ENCODE measurements at places on chromosomes 2 and 18. TPM values are rescaled to one million over a fixed set of nuclear protein-coding genes. Genes with fewer than 3 reads are reported as not detected.

GRCh38 chr18:901761-902160 lies 2.9 kb upstream of the ADCYAP1 start:
- no peak for DNase-seq

- no peak for DNase-seq
Measured at GRCh38 chr2:15858466-15858865, 81.9 kb upstream of the MYCN start.

DNA sequence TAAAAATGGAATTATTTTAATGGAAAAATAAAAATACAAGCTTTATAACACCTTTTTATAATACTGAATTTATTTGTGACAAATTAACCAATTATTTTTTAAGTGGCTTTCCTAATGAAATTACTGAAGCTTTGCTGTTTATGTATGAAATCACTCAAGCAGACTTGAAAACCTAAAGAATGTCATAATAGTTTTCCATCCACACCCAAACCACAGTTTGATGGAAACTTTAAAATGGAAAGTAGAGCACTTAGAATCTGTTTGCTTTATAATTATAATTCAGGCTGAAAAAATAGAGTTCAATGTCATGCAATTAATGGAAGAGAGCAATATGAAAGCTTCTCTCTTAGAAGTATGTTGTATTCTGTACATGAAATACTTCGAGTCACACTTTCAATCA lies 31.6 kb upstream of the WDR75 start:
- no peak for DNase-seq

DNA sequence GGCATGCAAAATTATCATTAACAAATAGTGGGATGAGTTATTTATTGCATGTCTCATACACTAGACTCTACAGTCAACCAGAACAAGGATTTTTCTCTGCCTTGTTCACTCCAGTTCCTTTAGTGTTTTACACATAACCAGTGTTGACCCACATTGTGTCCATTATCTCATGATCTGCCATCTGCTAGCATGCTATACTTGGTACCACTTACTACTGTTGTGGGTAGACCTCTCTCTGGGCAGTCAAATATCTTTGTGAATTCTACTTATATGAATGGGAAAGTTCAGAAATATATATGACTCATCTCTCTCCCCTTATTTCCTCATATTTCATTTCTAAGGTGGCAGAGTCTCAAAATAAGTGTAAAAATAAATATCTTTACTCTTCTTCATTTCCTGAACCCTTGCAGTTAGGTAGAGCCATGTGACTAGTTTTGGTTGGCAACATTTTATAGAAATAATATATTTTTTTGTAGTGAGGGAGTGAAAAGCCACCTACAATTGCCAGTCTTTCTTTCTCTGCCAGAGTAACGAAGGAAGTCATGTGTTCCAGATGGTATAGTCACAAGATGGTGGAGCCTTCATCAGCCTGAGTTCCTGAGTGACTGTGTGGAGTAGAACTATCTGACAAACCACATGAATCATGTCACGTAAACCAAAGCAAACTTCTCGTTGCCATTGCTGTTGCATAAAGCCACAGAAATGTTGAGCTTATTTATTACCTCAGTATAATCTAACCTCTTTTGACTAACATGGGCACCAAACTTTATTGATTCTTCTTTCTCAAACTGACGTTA lies 704.0 kb downstream of the RNF144A start:
- DNase-seq: no peak

- DNase-seq: no peak
Measured at GRCh38 chr2:6893876-6894482, 16.4 kb downstream of the RSAD2 start.

- DNase-seq: no peak
Measured at GRCh38 chr18:67318651-67319050, 197.9 kb downstream of the DSEL start.

The GATA6 gene
- 12.1 TPM for total RNA-seq

DNA sequence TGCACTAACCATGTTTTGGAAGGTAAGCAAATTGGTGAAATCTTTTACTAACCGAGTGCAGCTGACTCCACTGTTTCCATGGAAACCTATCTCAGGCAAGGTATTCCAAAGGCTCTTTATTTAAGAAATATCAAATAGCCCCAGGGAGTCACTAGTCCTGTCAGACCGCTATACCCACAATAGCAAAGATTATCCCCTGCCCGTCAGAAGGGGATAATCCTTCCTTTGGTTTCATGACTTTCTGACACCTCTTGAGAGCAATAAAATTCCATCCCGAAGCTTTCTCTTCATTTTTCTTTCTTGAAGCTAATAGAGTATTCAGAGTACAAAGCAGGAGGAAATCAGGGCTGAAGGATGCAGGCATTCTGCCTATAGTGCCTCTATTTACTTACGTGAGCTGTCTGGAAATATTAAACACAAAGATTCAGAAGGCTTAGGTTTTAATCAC lies 34.7 kb upstream of the MAP2 start:
- no peak for DNase-seq

The ADD2 gene
- total RNA-seq: 4.8 TPM

The SLC4A5 gene
- 3.0 TPM for total RNA-seq

DNA sequence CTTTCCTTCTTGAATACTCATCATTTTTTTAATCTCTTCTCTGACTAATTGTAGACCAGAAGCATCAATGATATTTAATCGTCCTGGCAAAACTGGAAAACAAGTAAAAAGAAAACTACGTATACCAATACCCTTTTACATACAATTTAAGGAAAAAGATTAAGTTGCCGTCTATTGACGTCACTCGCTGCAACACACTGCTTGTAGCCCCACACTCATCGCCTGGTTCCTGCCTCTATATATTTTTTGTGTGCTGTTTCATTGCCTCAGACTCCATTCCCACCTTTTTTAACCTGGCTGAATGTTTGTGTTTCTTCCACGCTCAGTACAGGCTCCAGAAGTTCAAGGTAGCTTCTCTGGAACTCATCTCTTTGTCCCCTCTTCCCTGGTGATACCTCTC lies 536.2 kb downstream of the METTL4 start:
- no peak for DNase-seq

The G6PC2 gene
- total RNA-seq: not detected

- DNase-seq: no peak
Measured at GRCh38 chr2:13193900-13194299, 477.2 kb downstream of the TRIB2 start.

DNA sequence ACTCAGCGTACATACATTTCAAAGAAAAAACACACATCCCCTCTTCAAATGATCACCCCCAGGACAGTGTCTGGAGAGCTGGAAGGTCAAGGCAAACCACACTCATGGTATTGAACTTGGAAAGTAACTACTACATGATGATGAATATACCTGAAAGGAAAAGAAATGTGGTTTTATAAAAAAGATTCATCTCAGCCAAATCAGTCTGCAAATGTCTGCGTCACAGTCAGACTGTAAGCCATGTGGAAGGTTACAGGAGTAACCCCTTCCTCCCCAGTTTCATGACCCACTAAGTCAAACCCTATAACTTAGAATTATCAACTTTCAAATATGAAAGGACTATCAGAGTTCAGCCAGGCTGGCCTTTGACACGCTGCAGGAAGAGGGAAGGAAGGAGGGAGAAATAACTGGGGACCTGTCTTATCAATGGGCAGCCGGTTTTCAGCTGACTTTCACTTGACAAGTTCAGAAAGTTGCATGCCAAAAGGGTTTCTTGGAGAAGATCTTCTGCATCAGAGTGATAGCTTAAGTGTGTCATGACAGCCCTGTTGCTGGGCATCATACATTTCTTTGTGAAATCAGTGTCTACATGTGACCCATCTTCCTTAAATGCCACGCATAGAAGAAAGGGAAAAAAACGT lies 7.0 kb upstream of the BMP10 start:
- no peak for DNase-seq

DNA sequence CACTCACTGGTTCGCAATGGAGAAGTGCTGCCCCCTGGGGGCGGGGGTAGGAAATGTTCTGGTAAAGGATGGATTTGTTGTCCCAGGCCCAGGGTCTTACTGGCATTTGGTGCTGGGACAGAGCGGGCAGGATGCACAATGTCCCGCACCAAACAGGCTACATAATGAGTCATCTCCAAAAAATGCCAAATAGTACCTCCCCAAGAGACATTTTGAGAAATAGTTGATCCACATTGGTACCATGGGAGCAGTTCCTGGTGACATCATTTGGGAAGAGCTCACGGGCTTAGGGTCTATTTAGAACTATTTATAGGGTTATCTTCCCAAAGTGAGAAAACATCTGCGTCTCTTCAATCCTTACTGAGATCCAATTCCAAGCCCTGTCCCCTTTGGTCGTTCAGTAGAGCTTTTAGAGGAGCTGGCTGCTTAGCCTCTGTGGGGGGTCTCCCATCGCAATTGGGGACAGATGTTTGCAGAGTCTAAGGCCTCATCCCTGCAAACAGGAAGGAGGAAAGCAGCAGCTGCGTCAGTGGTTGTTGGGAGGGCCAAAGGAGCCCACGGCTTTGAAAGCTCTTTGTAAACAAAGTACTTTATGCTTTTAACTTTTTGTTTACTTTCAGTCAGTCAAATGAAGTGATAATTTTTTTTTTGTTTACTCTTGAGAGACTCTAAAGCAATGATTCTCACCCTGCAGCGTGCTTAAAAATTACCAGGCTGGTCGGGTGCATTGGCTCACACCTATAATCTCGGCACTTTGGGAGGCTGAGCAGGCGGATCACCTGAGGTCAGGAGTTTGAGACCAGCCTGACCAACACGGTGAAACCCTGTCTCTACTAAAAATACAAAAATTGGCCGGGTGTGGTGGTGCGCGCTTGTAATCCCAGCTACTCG lies 49.3 kb downstream of the GREB1 start:
- DNase-seq: peak; percentile 39

- DNase-seq: no peak
Measured at GRCh38 chr2:53504507-53504906, 263.1 kb upstream of the CHAC2 start.

DNA sequence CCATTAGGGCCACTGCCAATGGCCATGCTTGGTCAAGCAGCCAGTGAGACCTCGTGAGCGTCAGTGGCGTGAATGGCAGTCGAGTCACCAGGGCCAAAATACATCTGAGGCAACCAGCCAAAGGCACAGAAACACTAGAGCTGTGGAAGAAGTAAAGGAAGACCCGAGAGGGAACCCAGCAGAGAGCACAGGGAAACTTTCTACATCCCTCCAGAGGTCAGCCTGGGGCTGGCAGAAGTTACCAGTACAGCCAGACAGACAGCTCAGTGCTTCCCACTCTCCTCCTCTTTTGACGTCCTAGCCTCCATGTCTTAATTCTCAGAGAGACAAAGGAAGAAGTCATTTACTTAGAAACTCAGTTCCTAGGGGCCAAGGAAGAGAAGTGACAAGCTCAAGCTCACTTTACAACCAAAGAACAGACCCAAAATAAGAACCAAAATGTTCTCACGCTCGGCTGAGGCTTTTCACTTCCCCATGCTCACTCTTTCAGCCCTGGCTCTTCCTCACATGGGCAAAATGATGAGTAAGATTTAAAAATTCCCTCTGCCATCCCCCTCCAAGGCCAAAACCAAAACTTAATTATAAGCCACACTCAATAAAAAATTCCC lies 8.7 kb downstream of the CYRIA start:
- DNase-seq: no peak

- no peak for DNase-seq
Measured at GRCh38 chr2:12017499-12018157, 271.2 kb downstream of the LPIN1 start.

DNA sequence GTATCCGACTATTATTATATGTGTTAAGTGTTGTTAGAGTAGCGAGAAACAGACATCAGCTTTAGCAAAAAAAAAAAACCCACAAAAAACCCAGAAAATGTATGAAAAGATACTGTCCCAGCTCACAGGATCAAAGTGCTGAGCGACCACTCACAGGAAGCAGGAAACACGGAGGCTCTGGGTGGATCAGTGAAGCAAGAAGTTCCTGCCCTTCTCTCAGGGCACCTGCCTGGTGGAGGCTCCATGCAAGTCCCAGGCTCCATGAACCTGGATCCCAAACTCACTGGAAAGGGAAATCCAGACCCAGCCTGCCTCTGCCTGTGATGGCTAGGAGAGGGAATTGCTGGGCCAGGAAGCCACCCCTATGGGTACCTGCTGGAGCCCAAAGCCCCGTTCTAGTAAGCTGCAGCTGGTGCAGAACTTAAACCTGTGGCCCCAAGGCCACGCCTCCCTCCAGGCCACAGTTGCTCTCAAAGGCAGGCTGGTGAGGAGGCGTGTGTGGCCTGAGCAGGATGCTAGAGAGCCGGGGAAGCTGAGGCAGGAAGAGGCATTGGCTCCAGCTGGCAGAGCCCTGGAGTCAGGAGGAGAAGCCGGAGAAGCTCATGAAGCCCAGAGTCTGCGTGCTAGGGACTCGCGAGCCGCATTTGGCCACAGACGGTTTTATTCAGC lies 63.5 kb upstream of the TAF1B start:
- no peak for DNase-seq

DNA sequence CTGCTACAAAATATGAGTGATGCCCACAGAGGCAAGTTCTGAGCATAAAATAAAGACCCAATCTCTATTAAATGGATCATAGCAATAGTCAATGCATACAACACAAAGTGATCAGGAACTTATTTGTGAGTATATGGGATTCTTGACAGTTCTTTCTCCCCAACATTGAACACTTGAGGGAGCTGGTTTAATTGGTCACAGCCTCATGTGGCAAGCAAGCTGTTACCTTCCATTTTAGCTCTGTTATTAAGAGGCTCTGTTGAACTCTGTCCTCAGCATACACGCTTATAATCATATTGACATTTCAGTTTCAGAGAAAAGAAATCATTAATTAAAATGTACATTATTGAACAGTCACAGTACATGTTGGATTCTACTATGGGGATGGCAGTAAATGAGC lies 37.6 kb upstream of the PAX3 start:
- DNase-seq: no peak

DNA sequence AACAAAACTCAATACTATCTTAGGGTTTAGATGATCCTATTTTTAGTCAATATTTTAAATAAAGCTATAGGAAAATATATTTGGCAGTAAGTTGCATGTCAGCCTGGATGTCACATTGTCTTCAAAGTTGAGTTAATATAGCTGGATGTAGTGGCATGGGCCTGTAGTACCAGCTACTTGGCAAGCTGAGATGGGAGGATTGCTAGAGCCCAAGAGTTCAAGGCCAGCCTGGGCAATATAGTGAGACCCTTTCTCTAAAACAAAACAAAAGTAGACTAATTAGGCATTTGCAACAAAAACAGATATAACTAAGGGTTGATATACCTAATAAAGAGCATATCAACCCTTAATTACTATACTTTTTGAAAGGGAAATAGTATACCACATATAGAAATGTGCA lies 254.6 kb upstream of the KCNJ3 start:
- DNase-seq: no peak

DNA sequence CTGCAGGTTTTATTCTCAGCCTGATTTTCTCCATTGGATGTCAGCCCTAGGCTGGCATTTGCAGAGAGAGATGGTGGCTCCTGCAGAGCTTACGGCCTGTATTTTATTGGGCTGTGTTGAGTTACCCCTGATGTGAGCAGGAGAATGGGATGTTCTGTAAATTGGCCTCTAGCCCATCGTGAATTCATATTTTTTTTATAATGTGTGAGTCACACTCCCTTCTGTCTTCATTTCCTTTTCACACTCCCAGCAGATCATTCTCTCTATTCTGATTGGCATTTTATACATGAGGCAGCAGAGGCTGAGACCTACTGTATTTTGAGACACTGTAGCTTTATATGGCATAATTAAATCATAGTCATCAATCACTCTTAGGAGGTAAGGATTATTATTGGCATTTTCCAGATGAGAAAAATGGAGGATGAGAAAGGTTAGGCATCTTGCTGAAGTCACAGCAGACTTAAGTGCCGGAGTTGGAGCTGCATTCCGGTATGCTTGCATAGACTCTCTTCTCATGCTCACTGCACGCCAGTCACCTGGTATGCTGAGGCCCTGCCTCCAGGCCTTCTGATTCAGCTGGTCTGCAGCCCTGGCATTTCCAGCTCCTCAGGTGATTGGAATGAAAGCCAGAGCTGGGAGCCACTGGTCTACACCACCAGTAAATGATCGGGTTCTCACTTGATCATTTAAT lies 142.4 kb downstream of the NEDD4L start:
- no peak for DNase-seq

The SERPINB5 gene
- total RNA-seq: not detected
